ENCODE measurements at places on chromosomes 16 and 17. TPM values are rescaled to one million over a fixed set of nuclear protein-coding genes. Genes with fewer than 3 reads are reported as not detected.

The CES5A gene
- total RNA-seq = 0.16 TPM

The TAC4 gene
- total RNA-seq = not detected

GRCh38 chr17:82570277-82570676 lies 50.7 kb downstream of the FOXK2 start:
- no peak for DNase-seq

DNA sequence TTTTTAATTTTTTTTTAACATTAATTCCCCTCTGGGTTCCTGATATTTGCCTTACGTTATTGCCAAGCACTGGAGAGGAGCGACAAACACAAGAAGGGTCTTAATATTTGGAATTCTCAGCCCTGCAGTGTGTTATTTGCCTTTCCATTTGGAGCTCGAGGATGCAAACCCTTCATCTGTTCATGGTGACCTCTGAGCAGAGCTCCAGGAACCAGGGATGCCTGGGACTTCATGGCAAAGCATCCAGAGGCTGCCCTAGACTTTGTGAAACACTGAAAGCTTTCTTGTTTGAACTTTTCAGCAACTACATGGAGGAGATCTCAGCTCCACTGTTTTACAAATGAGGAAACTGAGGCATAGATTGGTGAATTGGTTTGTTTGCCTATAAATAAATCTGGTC lies 254.2 kb downstream of the CBLN1 start:
- no peak for DNase-seq

DNA sequence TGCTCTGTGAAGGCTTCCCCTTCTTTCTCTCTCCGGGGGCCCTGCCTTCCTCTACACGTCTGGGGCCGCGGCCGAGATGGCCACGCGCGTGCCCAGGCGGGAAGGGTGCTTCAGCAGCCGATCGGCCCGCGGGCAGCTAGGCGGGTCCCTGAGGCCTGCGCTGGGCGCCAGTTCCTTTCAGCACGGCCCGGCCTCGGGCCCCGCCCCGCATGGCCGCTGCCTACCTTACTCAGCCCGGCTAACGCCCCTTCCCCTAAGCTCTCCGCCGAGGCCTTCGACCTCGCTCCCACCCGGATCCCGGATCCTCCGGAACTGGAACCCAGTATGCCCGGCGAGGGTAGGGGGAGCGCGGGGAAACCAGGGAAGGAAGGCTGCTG lies 335 bp downstream of the TMEM11 start:
- no peak for DNase-seq

- no peak for DNase-seq
Observed at GRCh38 chr16:67149276-67150046, 1.3 kb downstream of the B3GNT9 start.

The CCT6B gene
- total RNA-seq = 2.3 TPM

The KDM8 gene
- 1.9 TPM for total RNA-seq

DNA sequence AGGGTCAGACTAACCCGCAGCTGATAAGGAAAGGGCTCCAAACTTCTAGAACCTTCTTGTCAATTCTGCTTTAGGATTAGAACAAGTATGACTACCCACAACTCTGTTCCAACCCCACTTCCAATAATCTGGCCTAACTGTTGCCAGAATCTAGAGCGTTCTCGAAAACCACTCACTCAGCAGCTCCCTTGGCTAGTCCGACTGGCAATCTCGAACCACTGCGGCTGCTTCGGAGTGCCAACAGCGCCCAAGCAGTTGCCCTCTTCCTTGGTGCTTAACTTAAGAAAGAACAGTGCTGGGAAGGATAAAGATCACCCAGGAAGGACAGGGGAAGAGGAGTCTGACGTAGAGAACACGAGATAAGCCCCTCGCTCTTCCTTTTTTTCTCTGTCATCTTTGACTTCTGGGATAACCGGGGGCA lies 818 bp downstream of the DNAJC7 start:
- DNase-seq = no peak
